Stimulated activated CD8-positive, alpha-beta memory T cell treated with anti-CD3 and anti-CD28 coated beads, Interleukin-12 subunit alpha, Interleukin-12 subunit beta, amount 100 ng/mL, for 4 hours (primary cell): ENCODE measurements at places on chromosomes 6 and 20.

GRCh38 chr6:15246666-15247499 lies 1.0 kb downstream of the JARID2 start:
- no peak for DNase-seq

DNA sequence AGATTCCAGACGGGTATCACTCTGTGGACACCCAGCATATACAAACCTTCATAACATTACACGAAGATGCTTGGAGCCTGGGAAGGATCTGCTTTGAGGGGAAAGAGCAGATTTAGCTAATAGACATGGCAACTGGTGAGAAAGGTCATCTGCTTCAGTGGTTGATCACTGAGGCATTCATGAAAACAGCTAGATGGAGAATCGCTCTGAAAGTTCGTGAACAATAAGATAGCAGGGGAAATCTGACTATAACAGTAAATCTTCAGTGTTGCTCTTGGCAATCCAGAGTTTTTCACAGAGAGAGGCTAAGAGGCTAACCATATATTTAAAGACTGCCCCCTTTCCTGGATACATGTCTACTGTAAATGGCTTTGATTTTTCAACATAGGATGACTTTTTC lies 245.3 kb downstream of the FARS2 start:
- DNase-seq = no peak

DNA sequence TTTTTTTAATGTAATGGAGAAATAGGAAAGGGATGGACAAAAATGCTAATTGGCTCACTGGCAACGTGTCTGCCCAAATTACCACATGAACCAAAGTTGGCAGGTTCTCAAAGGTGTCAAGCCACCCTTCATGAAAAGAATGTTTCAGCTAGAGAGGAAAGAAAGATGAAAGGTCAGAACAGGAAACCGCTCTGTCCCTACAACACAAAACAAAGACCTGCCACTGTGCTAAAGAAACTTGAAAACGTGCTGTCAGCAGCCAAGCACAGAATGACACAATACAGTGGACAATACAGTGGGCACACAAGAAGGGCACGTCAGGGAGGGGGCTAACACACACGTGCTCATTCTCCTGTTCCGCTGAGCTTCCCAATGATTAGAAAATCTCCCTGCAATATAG lies 4.9 kb downstream of the PREP start:
- DNase-seq = no peak

GRCh38 chr6:83914953-83915352 lies 55.5 kb downstream of the CYB5R4 start:
- no peak for DNase-seq

- DNase-seq = no peak
Measured at GRCh38 chr20:7935027-7935551, 5.2 kb downstream of the HAO1 start.

DNA sequence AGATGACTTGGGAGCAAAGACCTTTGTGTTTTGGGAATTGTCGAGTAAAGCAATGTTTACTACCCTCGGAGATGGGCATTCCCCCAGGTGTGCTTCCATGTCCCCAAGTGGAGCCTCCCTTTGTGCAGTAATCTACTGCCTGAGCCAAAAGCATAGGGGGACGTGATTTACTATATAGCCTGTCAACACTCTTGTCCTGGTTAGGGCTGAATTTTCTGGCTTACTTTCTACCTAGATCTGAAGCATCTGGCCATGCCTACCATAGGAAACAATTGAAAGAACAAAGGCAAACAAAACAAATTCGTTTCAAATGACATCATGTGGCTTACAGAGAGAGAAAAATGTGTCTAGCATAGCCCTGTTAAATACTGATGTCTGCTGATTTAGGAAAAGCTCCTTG lies 350.6 kb downstream of the SAMD5 start:
- DNase-seq = no peak

DNA sequence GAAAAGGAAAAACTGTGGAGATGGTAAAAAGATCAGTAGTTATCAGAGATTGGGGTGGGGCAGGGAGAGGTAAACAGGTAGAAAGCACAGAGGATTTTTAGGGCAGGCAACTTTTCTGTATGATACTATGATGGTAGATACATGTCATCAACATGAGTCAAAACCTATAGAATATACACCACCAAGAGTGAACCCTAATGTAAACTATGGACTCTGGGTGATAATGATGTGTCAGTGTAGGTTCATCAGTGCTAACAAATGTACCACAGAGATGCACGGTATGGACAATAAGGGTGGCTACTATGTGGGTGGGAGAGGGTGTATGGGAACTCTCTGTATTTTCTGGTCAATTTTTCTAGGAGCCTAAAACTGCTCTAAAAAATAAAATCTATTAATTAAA lies 18.5 kb downstream of the PACSIN1 start:
- no peak for DNase-seq

GRCh38 chr6:163415620-163416556 lies 1.4 kb downstream of the QKI start:
- peak; percentile 13 for DNase-seq

GRCh38 chr6:56143796-56144195 lies 103.6 kb downstream of the COL21A1 start:
- no peak for DNase-seq

- DNase-seq = no peak
Measured at GRCh38 chr6:75155631-75156030, 50.2 kb downstream of the COL12A1 start.

GRCh38 chr6:55088902-55089301 lies 85.4 kb upstream of the HCRTR2 start:
- no peak for DNase-seq

- DNase-seq = peak; percentile 24
Measured at GRCh38 chr6:3176562-3177355, 19.4 kb upstream of the TUBB2A start.

- DNase-seq = no peak
Measured at GRCh38 chr6:51992876-51993275, 94.5 kb downstream of the PKHD1 start.

DNA sequence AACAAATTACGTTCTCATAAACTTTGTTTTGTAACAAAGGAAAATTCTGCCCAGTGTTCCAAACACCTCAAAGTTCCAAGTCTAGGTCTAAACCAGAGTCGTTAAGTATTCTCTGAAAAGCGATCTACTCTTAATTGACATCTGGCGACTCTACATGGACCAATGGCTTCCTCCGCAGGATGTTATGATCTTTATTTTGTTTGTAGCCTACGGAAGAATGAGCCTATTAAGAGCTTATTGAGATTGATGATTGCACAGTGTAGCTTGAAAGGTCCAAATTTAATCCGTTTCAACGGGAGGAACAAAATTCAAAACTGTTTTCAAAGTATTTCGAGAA lies 61.1 kb downstream of the FAM217A start:
- no peak for DNase-seq

DNA sequence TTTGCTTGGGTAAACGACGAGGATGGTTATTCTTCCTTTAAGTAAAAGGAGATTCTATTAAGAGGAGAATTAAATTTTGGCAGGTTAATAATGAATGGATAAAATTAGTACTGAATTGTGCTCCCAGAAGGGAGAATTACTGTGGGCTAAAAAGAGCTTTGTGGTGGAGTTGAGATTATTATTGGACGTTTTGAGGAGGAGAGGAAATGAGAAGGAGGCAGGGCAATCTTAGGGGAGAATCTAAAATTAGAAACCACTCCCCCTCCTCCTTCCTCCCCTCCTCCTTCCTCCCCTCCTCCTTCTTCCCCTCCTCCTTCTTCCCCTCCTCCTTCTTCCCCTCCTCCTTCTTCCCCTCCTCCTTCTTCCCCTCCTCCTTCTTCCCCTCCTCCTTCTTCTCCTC lies 331.8 kb downstream of the PRL start:
- DNase-seq = no peak
